Stimulated activated CD8-positive, alpha-beta memory T cell treated with anti-CD3 and anti-CD28 coated beads, Interleukin-7, amount 100 ng/mL, for 48 hours (primary cell): ENCODE measurements at places on chromosomes 1 and 21.

DNA sequence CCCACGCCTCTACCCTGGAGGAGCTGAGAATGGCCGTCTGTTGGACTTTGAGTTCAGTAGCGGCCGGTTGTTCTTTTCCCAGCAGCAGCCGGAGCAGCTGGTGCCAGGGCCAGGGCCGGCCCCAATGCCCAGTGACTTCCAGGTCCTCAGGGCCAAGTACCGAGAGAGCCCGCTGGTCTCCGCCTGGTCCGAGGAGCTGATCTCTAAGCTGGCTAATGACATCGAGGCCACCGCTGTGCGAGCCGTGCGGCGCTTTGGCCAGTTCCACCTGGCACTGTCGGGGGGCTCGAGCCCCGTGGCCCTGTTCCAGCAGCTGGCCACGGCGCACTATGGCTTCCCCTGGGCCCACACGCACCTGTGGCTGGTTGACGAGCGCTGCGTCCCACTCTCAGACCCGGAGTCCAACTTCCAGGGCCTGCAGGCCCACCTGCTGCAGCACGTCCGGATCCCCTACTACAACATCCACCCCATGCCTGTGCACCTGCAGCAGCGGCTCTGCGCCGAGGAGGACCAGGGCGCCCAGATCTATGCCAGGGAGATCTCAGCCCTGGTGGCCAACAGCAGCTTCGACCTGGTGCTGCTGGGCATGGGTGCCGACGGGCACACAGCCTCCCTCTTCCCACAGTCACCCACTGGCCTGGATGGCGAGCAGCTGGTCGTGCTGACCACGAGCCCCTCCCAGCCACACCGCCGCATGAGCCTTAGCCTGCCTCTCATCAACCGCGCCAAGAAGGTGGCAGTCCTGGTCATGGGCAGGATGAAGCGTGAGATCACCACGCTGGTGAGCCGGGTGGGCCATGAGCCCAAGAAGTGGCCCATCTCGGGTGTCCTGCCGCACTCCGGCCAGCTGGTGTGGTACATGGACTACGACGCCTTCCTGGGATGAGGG is 28.5 kb upstream of the SPSB1 start:
- DNase-seq, result no peak

DNA sequence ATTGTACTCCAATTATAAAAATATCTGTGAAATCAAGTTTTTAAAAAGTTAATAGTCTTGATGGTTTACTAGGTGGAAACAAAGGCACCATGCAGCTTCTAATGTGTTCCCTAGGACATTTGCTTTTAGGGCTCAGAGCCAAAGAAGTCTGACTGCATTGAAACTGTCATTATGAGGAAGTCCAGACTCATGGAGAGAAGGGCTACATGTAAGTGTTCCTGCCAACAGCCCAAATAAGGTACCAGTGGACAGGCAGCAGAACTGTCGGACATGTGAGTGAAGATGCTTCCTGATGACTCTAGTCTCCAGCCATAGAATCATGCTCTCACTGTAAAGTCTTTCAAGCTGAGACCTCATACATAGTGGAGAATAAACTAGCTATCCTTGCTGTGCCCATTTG is 287.6 kb downstream of the AKT3 start:
- no peak for DNase-seq

DNA sequence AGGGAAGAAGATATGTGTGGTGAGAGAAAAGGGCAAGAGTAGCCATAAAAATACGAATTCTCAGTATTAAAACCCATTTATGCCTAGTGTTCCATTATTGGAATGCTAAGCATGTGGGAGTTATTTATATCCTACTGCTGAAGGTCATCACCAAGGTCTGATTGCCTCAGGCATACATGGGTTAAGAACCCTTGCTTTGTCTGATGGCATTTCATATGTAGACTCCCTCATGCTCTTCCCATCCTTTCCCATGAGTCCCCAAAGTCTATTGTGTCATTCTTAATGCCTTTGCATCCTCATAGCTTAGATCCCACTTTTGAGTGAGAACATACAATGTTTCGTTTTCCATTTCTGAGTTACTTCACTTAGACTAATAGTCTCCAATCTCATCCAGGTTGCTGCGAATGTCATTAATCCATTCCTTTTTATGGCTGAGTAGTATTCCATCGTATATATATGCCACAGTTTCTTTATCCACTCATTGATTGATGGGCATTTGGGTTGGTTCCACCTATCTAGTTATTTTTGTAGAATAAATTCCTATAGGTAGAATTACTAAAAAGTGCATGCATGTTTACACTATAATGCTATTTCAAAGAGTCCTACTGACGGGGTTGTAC is 172.5 kb downstream of the DYRK1A start:
- no peak for DNase-seq

DNA sequence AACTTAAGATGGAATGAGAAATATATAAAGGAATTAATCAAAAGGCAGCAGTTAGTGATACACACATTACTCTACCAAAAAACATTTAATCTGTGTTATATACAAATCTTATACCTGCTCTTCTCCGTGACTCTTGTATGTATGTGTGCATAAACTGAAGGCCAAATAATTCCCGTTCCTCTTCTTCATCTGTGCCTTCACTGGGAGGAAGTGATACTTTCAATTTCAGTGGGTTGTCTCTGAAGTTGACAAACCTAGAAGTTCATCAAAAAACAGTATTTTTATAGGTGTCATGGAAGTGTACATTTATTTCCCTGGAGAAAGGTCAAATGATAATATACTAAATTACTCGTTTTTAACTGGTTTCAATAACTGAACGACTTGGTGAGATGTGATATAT is 19.3 kb downstream of the TRMT13 start:
- no peak for DNase-seq

DNA sequence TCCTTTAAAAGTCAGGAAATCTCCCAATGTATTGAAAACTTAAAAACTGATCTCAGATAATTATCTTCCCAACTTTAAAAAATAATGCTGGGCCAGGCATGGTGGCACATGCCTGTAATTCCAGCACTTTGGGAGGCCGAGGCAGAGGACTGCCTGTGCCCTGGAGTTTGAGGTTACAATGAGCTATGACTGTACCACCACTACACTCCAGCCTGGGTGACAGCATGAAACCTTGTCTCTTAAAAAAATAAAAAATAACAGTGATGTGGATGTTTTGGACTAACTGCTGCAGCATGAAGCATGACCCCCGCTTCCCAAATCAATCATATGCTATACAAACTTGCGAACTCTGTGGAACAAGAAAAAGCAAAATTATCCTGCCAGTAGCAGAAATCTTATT is 186.3 kb downstream of the RERE start:
- no peak for DNase-seq

- DNase-seq, result no peak
Measured at GRCh38 chr21:36436829-36437744, 42.8 kb downstream of the CLDN14 start.

DNA sequence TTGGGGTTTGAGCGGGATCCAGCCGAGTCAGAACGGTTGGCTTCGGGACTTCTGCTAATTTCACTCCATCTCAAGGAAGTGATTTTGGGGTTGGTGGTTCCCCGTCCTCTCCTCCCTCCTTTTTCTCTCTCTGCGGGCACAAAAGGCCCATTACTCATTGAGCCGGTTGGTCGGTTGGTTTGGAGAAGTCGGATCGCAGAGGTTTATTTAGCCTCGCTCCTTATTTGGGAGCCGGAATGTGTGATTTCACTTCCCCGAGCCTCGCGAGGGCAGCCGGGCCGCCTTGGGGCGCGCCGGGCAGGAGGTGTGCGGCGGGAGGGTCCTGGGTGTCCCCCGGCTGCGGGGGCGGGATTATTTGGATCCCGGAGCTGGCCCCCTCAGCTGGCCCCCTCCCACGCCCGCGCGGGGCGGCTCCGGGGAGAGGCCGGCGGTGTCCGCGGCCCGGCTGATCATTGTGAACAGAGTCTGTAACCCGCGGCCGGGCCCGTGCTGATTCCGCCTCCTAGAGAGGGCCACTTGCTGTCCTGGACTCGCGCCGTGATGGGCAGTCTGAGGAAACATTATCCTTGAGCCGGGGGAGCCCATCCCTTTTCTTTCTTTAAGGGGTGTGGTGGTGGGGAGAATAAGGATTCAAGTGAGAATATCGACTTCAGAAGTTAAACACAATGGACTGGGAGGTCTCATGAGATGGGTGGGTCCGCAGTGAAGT is 1.2 kb downstream of the MAPKAPK2 start:
- peak; percentile 41 for DNase-seq
